ENCODE measurements at places on chromosomes 13 and 19.

- no peak for DNase-seq
Measured at GRCh38 chr13:90545070-90545840, 802.2 kb upstream of the MIR17HG start.

GRCh38 chr19:29527500-29528328 is 1.9 kb downstream of the VSTM2B start:
- no peak for DNase-seq

- no peak for DNase-seq
Measured at GRCh38 chr13:99041337-99041736, 63.5 kb upstream of the DOCK9 start.

DNA sequence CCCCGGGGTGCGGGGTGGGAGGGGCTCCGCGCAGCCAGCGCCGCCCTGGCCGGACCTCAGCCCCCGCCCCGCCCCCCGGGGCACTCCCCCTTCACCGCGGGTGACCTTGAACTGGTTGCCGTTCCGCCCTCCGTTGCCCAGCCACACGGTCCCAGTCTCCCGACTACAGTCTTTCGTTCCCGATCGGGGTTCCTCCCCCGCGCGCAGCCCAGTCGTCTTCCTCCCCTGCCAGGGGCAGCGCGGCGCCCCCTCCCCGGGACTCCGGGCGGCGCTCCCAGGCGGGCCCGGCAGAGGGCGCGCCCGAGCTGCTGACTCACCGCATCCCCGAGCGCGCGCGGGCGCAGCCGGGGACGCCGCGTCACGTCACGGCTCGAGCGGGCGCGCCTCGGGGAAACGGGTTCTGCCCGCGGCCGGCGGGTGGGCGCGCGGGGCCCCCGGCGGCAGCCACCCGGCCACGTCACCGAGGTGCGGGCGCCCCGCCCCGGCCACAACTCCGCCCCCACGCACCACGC is 459 bp downstream of the MIDN start:
- peak; percentile 72 for DNase-seq

DNA sequence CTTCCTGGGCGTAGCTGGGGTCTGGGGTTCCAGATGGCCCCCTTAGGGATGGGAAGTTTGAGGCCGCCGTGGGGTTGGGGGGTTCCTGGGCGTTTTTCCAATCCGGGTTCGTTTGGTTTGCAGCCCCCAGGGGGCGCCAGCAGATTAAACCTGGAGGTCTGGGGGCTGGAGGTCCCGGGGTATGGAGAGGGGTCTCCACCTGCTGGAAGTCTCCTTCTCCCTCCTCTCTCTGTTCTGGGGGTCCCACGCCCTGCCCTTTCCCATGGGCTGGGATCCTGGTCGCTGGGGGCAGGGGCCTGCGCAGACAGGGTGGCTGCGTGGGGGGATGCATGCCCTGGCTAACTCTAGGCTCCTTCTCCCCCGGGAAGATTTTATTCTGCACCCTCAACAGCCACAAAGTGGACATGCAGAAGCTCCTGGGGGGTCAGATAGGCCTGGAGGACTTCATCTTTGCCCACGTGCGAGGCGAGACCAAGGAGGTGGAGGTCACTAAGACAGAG is 899 bp downstream of the GIPC3 start:
- DNase-seq: peak; percentile 51

- no peak for DNase-seq
Measured at GRCh38 chr13:40626561-40626960, 39.9 kb downstream of the FOXO1 start.

- no peak for DNase-seq
Measured at GRCh38 chr13:67421475-67421874, 191.3 kb upstream of the PCDH9 start.

GRCh38 chr19:39924389-39924788 is 10.0 kb downstream of the FCGBP start:
- DNase-seq: no peak

- DNase-seq: no peak
Measured at GRCh38 chr19:15286688-15287365, 45.5 kb downstream of the BRD4 start.

GRCh38 chr13:53411463-53411862 is 382.9 kb downstream of the OLFM4 start:
- DNase-seq: no peak

All from stimulated activated CD4-positive, alpha-beta T cell treated with anti-CD3 and anti-CD28 coated beads, Interleukin-2, amount 100 ng/mL, for 48 hours (primary cell).